ENCODE measurements at places on chromosomes 2 and 18.

- DNase-seq = no peak
These were observed 566.6 kb upstream of the DSEL start for GRCh38 chr18:68083131-68083530.

DNA sequence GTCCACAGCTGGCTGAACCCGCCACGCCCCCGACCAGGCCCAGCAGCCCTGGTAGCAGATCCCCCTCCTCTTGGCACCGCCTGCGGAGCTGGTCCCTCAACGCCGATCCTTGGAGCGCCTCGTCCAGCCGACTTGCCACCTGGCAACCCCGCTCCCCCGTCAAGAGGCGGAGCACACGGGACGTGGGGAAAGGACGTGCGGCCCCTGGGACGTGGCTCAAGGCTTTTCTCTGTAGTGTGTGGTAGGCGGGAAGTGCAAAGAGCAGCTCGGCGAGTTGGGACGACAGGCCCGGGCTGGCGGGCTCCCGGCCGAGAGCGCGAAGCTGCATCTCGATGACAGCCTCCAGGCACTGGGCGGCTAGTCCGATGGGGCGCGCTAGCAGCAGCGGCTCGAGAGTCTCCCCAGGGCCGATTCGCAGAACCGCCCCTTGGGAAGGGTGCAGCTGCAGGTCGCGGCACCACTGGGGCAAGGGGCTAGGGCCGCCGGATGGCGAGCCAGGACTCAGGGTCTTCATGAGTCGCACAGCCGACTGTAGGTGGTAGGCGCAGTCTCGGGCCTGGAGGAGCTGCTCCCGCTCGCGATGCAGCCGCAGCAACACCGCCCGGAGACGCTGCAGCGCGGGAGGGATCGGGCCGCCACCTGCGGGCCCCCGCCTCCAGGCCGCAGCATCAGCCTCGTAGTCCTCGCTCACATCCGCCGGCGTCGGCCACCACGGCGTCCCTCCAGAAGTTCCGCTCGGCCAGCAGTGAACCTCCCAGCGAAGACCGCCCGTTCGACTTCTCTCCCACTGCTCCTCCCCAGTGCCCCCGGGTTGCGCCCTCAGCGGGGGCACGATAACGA lies 617 bp downstream of the CCDC142 start:
- DNase-seq = no peak

DNA sequence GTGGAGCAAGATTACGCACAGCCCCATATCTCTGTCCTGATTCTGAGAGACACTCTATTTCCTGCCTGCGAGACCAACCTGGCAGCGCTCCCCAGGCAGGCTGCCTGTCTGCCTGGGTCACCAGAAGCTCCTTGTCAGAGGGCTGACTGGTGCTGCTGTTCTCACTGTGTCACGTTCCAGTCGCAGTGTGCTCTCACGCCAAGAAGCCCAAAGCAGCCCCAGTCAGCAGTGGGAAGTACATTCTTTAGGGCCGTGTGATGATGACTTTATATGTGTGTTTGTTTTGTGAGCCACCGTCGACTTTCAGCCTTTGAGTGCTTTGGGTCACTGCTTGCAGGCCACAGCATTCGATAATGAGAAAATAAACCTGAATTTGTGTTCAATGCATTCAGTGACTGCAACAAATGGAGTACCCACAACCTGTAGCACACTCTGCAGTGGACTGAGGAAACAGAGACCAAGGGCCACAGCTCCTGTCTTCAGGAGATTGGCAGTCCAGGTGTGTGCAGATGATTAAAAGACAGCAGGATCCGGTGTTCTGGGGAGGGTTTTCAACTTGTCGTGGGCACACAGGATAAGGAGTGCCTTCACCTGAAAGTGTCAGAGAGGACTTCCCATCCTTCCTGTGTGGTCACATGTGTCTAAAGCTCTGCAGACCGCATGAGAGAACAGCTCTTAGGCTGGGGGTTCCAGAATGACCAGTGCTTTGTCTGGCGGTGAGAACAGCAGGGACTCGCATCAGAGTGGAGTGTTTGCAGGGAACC lies 4.8 kb downstream of the TNFRSF11A start:
- peak; percentile 15 for DNase-seq

DNA sequence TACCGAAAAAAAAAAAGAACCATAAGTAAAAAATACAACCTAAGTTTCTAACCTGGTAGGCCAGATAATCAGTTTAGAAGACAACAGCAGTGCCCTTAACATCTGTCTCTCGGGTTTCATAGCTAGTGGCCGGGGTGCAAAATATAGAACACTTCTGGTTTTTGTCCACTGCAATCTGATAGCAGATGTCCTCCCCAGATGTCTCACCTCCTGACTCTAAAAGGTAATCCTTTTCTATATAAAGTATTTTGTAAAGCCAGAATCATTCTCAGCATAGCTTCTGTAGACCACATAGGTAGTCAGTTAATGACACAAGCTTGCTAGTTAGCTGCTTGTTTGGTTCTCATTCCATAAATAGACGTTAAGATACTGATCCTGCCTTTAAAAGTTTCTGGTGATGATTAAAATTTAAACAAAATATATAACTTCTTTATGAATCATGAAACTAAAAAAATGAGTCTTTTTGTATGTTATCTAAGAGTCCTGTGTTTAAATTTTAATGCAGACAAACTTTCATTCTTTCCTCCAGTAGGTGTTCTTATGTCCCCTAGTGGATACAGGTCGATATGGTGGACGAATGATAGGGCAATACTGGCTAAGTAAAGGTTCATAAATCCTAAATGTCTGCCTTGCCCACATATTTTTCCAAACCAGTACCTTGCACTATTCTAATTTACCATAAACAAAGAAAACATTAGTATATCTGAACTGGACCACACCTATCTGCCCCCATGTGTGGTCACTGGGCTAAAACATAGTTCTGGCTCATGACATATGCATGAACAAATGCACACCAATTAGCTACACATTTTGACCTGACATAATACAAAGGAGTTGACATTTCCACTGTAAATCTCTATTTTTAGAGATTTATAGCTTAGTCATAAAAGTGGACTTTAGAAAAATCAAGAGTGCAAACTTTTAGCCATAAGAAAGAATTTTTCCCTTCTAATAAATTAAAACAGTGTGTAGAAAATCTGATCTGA lies 171.0 kb downstream of the SRBD1 start:
- no peak for DNase-seq

DNA sequence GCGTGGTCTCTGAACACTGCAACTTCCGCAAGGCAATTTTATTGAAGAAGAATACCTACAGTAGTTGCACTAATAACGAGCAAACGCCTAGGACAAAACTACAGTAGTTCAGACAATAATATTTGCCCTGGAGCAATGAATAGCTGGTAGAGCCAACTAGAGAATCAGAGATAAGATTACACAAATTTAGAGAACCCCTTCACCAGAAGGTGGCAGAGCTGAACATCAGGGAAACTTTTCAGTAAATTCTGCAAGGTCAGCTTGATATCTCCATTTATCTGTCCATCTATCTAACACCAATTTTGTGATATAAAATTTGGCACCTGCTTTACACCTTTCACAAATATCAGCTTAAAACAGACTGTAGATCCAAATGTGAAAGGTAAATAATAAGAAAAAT lies 43.8 kb downstream of the CDH19 start:
- peak; percentile 62 for DNase-seq

- DNase-seq = no peak
These were observed 816.4 kb downstream of the SOCS6 start for GRCh38 chr18:71105078-71105819.

- no peak for DNase-seq
These were observed 53.6 kb upstream of the PKDCC start for GRCh38 chr2:41994233-41994637.

DNA sequence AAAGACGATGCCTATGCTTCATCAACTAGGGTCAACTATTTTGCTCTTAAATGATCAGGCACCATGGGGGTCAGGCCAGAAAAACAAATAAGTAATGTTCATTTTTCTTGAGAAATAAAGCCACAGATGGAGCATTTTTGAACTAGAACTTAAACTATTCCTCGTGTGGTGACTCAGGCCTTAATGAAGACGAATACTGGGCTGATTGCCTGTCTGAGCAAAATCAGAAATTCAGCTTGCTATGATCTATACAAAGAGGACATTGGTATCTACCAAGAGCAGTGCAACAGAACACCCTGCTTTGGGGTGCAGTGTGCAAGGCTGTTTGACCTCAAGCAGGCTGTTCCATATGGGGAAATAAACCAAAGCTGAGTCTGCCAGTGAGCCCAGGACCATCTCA lies 176.0 kb downstream of the NRP2 start:
- no peak for DNase-seq

DNA sequence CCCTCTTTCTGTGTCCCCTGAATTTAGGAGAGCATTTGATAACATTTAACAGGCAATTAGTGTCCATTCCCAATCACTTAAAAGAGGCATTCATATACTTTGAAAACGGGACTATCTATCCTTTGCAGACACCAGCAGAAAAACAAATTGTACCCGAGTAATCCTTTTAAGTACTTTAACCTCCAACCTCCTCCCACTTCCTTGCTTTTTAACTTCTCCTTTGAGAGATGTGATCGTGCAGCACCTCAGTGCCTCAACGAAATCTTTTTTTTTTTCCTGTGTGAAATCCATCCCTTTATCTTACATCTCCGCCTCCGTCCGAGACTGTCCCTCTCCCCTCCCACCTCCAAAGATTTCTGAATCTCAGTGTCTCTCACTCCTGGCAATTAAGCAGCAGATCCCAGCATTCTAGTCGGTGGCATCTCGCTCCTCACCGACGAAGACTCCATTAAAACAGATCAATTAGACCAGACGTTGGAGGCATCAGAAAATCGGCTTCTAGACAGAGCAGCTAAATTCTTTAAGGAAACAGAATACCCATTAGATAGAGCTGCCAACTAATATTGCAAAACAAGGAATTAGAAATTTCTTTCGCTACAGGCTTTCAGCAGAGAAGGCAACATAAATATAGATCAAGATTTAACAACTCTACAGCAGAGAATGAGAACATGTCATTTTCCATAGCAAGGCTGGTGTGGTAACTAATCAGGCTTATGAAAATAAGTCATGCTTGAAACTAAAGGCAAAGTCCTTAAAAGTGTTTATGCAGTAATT lies 1.9 kb upstream of the TMEFF2 start:
- DNase-seq = no peak

DNA sequence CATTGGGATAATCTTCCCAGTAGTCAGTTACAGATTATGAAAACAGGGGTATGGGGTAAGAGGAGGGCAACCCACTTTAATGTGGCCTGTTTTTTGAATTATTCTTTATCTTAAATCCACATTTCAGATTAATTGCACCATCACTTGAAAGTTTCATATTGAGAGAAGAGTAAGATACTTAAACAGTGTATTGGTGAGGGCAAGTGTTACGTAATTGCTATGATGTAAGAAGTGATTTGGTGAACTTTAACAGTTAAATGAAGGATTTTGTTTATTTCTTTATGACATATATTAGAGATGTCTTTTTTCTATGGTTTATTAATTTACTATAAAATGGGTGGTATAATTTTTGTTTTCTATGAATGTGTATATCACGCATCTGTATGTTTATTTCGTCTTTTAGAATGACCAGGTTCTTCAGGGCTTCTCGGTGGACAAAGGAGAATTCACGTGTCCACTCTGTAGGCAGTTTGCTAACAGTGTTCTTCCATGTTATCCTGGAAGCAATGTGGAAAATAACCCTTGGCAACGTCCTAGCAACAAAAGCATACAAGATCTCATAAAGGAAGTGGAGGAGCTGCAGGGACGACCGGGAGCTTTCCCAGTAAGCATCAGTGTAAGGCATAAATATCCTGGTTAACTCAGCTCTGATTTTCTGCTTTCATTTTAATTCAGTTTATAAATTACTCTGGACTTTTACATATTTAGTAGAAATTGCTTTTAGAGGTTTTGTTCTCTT lies 171.2 kb upstream of the MYO3B start:
- DNase-seq = no peak

GRCh38 chr2:67135208-67135607 lies 261.9 kb upstream of the ETAA1 start:
- DNase-seq = no peak

DNA sequence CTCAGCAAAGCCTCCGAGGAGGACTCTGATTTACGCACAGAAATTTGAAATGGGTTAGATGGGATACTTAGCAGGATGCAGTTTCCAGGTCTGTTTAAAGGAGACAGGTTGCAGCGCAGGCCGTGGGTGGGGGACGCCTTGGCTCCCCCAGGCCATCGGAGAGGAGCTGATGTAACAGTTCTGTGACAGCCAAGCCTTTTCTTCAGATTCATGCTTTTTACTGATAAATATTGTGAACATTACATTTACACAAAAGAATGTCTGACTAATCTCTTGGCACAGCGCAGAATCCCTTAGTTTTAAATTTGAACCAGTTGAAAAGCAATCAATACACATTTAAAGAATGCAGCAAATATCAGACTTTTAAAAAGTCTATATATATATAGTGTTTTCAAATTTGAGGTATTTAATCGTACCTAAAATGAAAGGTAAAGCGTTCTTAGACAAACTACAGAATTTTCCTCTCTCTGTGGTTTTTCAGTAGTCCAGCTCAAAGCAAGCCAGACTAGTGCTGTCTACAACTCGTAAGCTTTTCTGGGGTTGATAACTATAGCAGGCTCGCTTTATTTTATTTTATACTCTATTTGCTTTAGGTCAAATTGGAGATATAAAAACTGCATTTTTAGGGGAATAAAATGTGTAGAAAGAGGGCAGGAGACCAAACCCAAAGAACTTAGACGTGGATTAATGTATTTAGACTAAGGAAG lies 221.9 kb downstream of the PIEZO2 start:
- DNase-seq = no peak

DNA sequence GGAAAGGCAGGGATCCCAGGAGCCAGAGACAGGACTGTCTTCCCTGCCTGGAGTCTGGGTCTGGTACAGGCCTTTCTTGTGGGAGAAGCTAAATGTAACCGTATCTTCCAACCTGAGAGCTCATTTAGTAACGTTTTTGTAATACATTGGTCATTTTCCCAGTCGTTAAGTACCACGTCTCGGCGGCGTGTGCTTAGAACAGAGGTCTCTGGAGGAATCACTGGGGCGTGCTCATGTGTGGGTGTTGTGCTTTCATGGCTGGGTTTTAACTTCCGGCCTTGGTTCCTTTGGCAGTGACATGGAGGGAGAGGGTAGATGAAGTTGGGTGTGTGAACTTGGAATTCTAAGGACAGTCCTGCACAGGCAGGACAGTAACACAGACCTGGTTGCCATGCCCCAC lies 79.7 kb downstream of the NCK2 start:
- DNase-seq = no peak

GRCh38 chr18:28163201-28163775 lies 13.6 kb downstream of the CDH2 start:
- DNase-seq = no peak

GRCh38 chr18:23640052-23640451 lies 22.7 kb downstream of the ANKRD29 start:
- no peak for DNase-seq

DNA sequence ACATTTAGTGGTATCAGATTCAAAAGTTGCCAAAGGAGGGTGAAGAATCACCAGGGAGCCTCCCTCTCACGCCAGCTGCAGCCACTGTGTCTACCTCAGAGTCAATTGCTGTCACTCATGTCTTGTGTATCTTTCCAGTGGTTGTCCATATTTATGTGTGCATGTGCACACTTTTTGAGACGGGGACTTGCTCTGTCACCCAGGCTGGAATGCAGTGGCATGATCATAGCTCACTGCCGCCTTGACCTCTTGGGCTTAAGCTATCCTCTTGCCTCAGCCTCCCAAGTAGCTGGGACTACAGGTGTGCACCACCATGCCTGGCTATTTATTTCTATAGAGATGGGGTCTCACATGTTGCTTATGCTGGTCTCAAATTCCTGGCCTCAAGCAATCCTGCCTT lies 4.0 kb downstream of the MOCOS start:
- DNase-seq = no peak
